NCI-H774 (cell line): ENCODE measurements at places on chromosomes 11 and 22.

- DNase-seq: peak; percentile 77
Measured at GRCh38 chr11:120952461-120953434, 71.2 kb upstream of the TBCEL start.

DNA sequence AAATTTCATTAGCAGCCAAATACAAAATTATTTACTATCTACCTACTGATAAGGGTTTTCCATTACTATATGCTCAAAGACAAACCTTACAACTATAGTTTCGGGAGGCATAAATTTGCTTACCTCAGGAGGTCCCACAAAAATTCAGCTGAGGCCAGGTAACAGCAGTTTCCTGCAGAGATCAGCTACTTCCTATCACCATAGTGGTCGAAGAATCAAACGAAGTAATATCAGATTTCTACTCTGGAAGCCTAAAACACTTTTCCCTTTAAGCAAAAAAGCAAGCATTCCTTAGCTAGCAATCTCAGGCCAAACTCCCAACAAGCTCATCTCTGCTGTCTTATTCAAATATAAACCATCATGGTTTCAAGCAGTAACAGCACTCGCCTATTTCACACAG, 3.1 kb downstream of the NAP1L4 start:
- DNase-seq: no peak

- no peak for DNase-seq
Measured at GRCh38 chr11:103901656-103902055, 134.8 kb upstream of the DDI1 start.

GRCh38 chr22:29636751-29637150, 33.3 kb downstream of the NF2 start:
- DNase-seq: no peak

- DNase-seq: no peak
Measured at GRCh38 chr22:24696551-24697001, 77.9 kb downstream of the PIWIL3 start.

DNA sequence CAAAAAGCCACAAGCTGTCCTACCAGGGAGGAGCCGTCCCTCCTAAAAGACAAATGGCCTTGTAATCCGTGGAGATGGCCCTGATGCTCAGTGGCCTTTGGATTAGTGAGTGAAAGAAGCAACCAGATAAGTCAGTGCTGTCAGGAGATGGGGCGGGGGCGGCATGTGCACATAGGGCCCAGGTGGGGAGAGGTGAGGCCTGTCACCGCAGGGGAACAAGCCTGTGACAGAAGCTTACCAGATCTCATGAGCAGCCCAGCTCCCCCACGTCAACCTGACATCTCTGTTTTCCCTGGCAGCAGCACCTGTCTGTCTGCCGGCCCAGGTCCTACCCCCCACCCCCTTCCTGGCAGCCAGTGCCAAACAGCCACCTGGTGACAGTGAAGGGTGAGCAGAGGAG, 162.6 kb downstream of the BUD13 start:
- peak; percentile 54 for DNase-seq

GRCh38 chr11:134862105-134862502, 450.1 kb upstream of the B3GAT1 start:
- DNase-seq: no peak

GRCh38 chr11:2399488-2400068, 972 bp upstream of the TSSC4 start:
- no peak for DNase-seq

DNA sequence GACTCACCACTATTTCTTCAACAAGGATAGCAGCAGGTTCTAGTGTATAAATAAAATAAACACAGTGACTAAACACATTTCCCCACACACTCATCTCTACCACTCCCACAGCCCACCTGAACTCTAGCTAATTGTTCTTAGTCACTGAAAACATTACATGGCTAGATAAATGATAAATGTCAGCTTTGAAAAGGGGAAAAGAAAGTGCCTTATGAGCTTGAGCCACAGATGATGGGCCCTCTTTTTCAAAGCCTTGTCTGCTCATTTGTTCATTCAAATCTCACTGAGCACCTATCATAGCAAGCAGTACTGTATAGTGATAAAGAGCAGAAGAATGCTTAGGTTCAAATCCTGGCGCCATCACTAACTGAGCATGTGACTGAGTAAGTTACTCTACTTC, 58.3 kb downstream of the SIK3 start:
- DNase-seq: no peak

GRCh38 chr11:72426758-72427157, 7.6 kb downstream of the CLPB start:
- no peak for DNase-seq

GRCh38 chr22:16774911-16775500, 50.2 kb downstream of the XKR3 start:
- no peak for DNase-seq

DNA sequence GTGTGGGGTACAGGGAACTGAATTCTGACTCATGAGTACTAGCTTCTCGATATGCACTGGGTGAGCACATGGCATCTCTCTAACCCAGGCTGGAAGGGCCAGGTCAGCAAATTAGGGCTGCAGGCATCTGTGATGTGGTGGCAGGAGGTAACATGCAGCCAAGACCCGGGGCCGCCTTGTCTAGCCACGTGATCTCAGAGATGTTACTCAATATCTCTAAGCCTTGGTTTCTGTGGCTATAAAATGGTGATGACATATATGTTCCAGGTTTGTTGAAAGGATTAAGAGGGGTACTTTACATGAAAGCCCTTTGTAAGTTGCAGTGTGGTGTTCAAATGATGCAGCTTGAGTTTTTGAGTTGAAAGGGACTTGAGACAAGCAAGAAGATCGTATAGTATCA, 3.2 kb downstream of the ST14 start:
- no peak for DNase-seq

- DNase-seq: no peak
Measured at GRCh38 chr22:28111501-28112189, 192.6 kb upstream of the PITPNB start.

DNA sequence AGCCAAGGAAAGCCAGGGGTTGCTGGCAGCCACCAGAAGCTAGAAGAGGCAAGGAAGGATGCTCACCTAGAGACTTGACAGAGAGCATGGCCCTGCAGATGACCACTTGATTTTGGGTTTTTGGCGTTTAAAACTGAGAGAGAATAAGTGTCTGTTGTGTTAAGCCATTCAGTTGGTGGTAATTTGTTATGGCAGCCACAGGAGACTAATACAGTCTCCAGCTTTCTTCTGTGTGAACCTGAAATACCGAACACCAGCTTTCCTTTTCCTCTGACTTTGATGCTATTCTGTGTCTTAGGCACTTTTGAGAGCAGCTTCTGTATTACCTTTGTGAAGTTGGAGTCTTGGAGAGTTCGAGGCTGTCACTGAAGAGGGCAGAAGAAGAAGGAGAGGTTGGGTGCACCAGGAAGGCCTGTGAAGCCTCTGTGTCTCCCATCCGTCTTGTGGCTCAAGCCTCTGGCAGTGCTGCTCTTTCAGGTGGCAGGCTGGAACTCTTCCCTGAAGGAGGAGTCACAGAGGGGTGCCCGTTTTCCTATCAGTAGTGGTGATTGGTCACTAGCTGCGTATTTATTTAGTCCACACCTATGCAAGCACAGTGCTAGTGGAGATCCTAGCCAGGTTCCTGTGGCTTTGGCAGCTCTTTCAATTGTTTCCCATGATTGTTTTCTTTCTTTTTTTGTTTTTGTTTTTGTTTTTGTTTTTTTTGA, 2.5 kb downstream of the TBC1D22A start:
- DNase-seq: no peak

DNA sequence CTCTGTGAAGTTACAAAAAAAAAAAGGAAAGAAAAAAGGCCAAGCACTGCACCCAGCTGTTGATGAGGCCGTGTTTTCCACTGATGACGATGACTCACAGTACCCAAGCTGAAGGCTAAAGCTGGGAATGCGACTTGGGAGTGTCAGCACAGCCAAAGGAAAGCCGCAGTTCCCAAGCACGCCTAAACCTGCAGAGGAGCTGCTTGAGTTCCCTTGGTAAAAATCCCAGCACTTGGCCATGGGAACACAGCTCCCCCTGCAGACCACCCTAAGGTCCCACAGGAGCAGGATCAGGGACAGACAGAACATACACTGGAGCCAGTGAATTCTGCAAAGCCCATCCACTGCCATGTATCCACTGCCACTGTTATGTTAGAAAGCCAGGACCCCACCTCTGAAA, 39.9 kb downstream of the SERGEF start:
- DNase-seq: no peak

GRCh38 chr22:22974795-22975580, 87.4 kb downstream of the IGLL5 start:
- peak; percentile 32 for DNase-seq
